ENCODE measurements at places on chromosomes 2 and 18.

- no peaks in the 10 kb centered on the region for H3K27me3 ChIP-seq
- DNase-seq, result no peak
- H3K4me3 ChIP-seq, result no peak overlapping the region
- H3K27ac ChIP-seq, result no peak overlapping the region
- no peaks in the 10 kb centered on the region for H3K36me3 ChIP-seq
Observed at GRCh38 chr2:72561621-72562318, 264.1 kb downstream of the EXOC6B start.

GRCh38 chr2:120530781-120531180, 184.8 kb downstream of the INHBB start:
- H3K4me3 ChIP-seq, result no peak overlapping the region
- no peak overlapping the region for H3K27ac ChIP-seq
- H3K4me1 ChIP-seq, result no peaks in the 10 kb centered on the region
- no peak for DNase-seq
- no peaks in the 10 kb centered on the region for H3K36me3 ChIP-seq

GRCh38 chr2:54574107-54574859, 118.2 kb downstream of the SPTBN1 start:
- H3K4me1 ChIP-seq, result peaks cover 98% of the 10 kb centered on the region
- H3K36me3 ChIP-seq, result peaks cover 47% of the 10 kb centered on the region
- DNase-seq, result peak; percentile 82
- H3K27me3 ChIP-seq, result no peaks in the 10 kb centered on the region

GRCh38 chr2:112691881-112692281, 28.9 kb upstream of the NT5DC4 start:
- H3K27ac ChIP-seq, result peak overlapping the region; percentile 75
- H3K27me3 ChIP-seq, result peaks cover 23% of the 10 kb centered on the region
- no peak for DNase-seq
- no peaks in the 10 kb centered on the region for H3K36me3 ChIP-seq
- peaks cover 35% of the 10 kb centered on the region for H3K4me1 ChIP-seq
- H3K4me3 ChIP-seq, result no peak overlapping the region

- H3K36me3 ChIP-seq, result peaks cover 27% of the 10 kb centered on the region
- DNase-seq, result no peak
- peaks cover 49% of the 10 kb centered on the region for H3K4me1 ChIP-seq
- no peak overlapping the region for H3K27ac ChIP-seq
- H3K27me3 ChIP-seq, result no peaks in the 10 kb centered on the region
Observed at GRCh38 chr2:195489101-195489500, 167.9 kb upstream of the SLC39A10 start.

GRCh38 chr2:192091476-192091875, 103.3 kb downstream of the TMEFF2 start:
- no peaks in the 10 kb centered on the region for H3K27me3 ChIP-seq
- no peak for DNase-seq
- H3K27ac ChIP-seq, result no peak overlapping the region
- H3K4me3 ChIP-seq, result no peak overlapping the region
- no peaks in the 10 kb centered on the region for H3K36me3 ChIP-seq

- no peaks in the 10 kb centered on the region for H3K27me3 ChIP-seq
- no peaks in the 10 kb centered on the region for H3K4me1 ChIP-seq
Observed at GRCh38 chr2:22037274-22037673, 913.5 kb downstream of the TDRD15 start.

DNA sequence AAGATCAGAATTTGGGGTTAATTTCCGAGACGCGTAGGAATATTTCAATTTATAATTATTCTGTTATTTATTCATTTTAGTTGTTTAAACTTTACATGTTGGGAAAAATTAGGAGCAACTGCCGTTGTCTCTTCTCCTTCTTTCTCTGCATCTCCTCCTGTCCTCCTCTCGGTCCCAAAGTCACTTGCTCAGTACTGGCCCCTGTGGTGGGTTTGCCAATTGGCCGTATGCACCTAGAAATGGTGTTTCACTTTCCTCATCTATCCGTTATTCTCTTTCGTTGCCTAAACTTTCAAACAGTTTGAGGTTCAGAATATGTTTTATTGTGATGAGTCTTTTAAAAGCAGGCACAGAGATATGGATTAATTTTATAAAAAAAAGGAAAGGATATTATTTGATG, 517.9 kb downstream of the PLCL1 start:
- H3K4me3 ChIP-seq, result no peak overlapping the region
- H3K4me1 ChIP-seq, result peaks cover 24% of the 10 kb centered on the region
- peaks cover under 1% of the 10 kb centered on the region for H3K36me3 ChIP-seq
- H3K27me3 ChIP-seq, result peaks cover 44% of the 10 kb centered on the region
- H3K27ac ChIP-seq, result no peak overlapping the region

GRCh38 chr18:79876497-79876896, 75.0 kb downstream of the SLC66A2 start:
- no peak overlapping the region for H3K4me3 ChIP-seq
- no peak overlapping the region for H3K27ac ChIP-seq
- no peaks in the 10 kb centered on the region for H3K4me1 ChIP-seq
- H3K36me3 ChIP-seq, result no peaks in the 10 kb centered on the region
- peaks cover 4% of the 10 kb centered on the region for H3K27me3 ChIP-seq
- no peak for DNase-seq

- no peak overlapping the region for H3K4me3 ChIP-seq
- no peak for DNase-seq
- peaks cover 3% of the 10 kb centered on the region for H3K4me1 ChIP-seq
- no peak overlapping the region for H3K27ac ChIP-seq
Observed at GRCh38 chr2:205117125-205117524, 565.2 kb upstream of the NRP2 start.

- DNase-seq, result no peak
- H3K4me1 ChIP-seq, result no peaks in the 10 kb centered on the region
- H3K27me3 ChIP-seq, result peaks cover 5% of the 10 kb centered on the region
- no peak overlapping the region for H3K27ac ChIP-seq
Observed at GRCh38 chr18:46411867-46412690, 244.9 kb downstream of the LOXHD1 start.

DNA sequence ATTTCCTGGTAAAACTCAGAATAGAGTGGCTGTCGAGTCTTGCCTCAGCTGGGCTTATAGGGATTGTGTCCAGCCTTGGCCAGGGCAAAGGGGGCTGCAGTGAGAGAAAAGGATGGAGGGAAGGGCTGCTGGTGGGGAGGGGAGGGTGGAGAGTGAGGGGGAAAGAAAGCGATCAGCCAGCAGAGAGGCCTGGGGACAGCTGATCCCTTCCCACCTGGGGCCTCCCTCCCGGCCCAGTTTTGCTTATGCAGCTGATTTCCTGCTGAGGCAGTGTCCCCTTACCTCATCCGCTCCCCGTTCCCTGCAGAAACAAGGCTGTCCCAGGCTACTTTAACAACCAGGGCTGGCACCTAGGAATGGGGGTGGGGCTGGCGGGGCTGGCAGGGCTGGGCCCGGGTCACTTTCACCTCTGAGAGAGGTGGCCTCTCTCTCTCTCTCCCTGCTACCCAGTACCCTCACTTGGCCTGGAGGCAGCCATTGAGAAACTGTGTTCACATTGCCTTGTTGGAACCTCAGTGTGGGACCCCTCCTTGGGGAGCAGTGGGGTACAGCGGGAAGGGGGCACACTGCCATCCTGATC, 12.2 kb upstream of the GMPPA start:
- peaks cover 2% of the 10 kb centered on the region for H3K4me1 ChIP-seq
- no peaks in the 10 kb centered on the region for H3K36me3 ChIP-seq
- DNase-seq, result no peak
- no peak overlapping the region for H3K4me3 ChIP-seq

DNA sequence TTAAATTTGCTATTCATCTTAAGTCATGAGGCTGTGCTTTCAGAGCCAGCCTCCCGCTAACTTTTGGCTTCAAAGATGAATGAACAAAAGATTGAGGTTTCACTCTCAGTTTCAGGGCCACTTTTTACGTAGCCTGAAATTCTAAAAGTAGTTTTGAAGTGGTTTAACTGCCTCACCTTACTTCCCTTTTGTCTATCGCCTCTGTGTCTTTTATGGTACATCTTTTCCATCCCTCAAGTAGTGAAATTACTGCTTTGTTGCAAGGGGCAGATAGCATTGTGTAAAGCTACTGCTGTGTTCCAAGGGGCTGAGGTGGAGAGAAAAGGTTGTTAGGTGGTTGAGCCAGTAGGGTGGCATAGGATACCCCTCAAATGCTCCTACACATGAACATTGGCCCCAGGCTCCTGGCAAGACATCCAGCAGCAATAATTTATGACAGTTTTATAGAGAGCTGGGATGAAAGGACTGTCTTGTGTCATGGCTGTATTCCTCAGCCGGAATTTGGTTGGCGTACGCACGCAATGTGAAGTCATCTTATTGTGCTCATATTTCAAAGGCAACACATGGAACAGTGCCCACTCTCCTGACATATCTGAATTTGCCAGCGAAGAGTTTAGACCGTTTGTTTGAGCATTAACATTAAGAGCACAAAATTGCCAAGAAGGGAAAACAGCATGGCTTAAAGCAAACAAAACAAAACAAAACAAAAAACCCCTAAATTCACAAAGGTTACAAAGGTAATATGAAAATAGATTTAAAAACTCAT, 32.2 kb downstream of the QPCT start:
- H3K4me1 ChIP-seq, result peaks cover 32% of the 10 kb centered on the region
- peak overlapping the region; percentile 45 for H3K27ac ChIP-seq

DNA sequence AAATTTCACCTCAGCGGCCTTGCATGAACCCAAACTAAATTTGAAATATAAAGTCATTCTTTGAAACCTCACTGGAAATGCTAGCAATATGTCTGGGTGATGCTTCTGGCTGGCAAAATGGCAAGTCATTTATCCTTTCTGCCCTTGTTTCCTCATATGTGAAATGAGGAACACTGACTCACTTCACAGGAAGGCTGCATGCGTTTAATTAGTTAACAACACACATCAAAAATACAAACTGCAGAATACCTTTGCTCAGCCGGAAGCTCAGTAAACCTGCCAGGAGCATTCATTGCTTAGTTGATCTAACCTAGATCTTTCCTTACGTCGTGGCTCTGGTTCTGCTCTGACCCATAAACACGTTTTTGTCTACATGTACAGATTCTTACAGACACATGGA, 214.2 kb upstream of the ACVR2A start:
- DNase-seq, result no peak
- no peak overlapping the region for H3K4me3 ChIP-seq
- H3K4me1 ChIP-seq, result peaks cover 8% of the 10 kb centered on the region
- H3K36me3 ChIP-seq, result peaks cover 3% of the 10 kb centered on the region

DNA sequence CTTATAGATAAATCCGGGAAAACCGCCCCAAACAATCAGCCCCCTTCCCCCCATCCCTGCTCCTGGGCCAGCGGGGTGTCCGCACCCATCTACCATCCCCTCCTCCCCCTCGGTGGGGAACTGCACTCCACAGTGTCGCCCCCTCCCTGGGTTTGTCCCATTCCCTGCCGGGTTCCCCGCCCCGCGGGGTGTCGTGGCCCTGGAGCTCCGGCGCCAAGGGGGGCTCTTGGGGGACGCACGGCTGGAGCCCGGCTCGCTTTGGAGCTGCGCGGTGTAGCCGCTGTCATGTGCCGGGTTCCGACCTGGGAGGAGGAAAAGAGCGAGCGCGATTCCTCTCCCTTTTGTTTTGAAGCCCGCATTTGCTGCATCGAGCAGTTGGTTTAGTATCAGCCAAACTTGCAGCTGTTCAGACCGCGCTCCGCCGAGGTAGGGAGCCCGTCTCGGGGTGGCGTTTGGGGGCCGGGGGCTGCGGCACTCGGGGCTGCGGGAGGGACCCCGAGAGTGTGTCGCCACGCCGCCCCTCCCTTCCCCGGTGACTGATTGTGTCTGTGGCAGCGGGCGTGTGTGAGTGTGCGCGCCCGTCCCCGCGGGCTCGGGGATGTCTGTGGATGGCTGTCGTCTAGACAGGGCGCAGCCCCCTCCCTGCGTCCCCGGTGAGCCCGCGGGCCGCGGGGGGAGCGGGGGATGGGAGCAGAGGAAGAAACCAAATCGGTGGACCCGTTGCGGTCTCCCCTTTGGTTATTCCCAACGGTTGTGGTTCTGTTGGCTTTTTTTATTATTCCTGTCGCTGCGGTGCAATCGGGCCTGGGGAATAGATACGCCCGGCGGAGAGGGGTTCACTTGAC, 797 bp downstream of the CTIF start:
- no peak overlapping the region for H3K27ac ChIP-seq
- peak overlapping the region; percentile 90 for H3K4me3 ChIP-seq
- peaks cover 28% of the 10 kb centered on the region for H3K4me1 ChIP-seq
- peaks cover 63% of the 10 kb centered on the region for H3K27me3 ChIP-seq

- H3K4me3 ChIP-seq, result no peak overlapping the region
- no peak for DNase-seq
- H3K27me3 ChIP-seq, result no peaks in the 10 kb centered on the region
Observed at GRCh38 chr2:22055784-22056620, 932.2 kb downstream of the TDRD15 start.

GRCh38 chr2:148527488-148528340, 116.8 kb upstream of the EPC2 start:
- peak overlapping the region; percentile 97 for H3K27ac ChIP-seq
- peaks cover 86% of the 10 kb centered on the region for H3K4me1 ChIP-seq
- no peaks in the 10 kb centered on the region for H3K27me3 ChIP-seq
- DNase-seq, result peak; percentile 47
- no peaks in the 10 kb centered on the region for H3K36me3 ChIP-seq

DNA sequence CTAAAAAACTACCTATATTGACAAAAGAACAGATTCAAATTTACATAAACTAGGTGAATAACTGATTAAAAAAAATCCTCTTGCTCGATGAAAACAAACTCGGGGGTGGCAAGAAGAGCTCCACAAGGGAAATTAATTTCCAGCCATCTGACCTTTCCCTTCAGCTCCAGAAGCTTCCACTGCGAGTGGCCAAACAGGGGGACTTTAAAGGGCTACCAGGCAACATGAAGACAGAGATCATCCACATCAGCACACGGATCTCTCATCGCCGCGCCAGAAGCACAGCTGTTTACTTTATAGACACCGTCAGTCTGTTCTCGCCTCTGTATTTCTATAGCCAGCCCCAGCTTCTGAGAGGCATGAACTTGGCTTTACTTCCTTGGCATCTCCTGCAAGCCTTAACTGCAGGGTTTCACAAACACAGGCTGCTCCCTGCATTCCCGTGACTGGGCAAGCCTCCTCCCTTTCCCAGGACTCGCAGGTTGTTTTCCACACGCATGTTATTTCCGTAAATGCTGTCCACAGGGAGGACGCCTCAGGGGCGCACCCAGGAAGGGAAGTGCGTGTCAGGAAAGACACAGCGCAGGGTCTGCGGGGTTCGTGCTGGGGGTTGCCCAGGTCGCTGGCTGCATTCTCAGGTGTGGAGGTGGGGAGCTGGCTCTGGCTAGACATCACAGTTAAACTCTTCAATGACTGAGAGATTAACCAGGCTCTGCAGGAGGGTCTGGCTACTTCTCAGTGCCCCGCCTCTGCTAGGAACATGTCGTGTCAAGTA, 85.0 kb downstream of the USP40 start:
- H3K4me3 ChIP-seq, result no peak overlapping the region
- H3K36me3 ChIP-seq, result peaks cover 5% of the 10 kb centered on the region
- H3K27me3 ChIP-seq, result no peaks in the 10 kb centered on the region
- H3K4me1 ChIP-seq, result no peaks in the 10 kb centered on the region

DNA sequence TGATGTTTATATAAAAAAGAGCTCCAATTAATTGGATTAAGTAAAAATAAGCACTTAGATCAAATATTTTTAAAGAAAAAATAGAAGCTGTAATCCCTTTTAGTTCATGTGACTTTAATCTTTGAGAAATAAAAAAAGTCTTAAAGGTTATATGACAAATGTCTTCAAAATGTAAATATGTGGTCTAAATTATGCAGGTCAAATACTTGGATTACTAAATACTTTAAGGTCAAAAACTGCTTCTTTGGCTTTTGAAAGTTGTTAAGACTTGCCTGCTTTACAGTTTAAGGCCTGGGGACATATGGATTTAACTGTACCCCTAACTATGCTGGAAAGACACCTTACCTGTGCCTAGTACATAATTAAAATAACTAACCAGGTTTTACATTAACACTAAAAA, 15.5 kb upstream of the PDK1 start:
- peaks cover 56% of the 10 kb centered on the region for H3K36me3 ChIP-seq
- peaks cover 10% of the 10 kb centered on the region for H3K27me3 ChIP-seq
- no peak overlapping the region for H3K4me3 ChIP-seq
- DNase-seq, result no peak

Measured in activated naive CD4-positive, alpha-beta T cell treated with anti-CD3 and anti-CD28 coated beads, Interleukin-2, amount 10 ng/mL, durations not matched to agents 7 days and 5 days (primary cell).